ENCODE measurements at places on chromosomes 5 and 9.

- DNase-seq: no peak
These were observed 294.6 kb downstream of the GAS1 start for GRCh38 chr9:86652736-86653135.

GRCh38 chr5:154972476-154973080 lies 31.7 kb downstream of the MRPL22 start:
- peak; percentile 28 for DNase-seq

GRCh38 chr5:2779459-2779858 lies 28.0 kb upstream of the IRX2 start:
- DNase-seq: no peak

DNA sequence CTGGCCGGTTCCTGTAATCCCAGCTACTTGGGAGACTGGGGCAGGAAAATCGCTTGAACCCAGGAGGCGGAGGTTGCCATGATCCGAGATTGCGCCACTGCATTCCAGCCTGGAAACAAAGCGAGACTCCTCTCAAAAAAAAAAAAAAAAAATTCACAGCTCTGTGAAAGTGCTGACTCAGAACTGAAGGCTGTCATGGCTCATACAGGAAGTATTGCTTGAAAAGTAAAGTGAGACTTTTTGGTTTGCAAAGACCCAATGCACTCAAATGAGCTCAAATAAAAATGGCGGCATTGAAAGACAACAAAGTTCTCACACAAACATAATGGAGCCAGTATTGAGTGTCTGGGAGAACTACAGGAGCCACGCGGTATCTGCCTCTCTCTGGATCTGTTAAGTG lies 202.1 kb downstream of the FBXL7 start:
- no peak for DNase-seq

- no peak for DNase-seq
These were observed 68.4 kb downstream of the ANKRD33B start for GRCh38 chr5:10632110-10632761.

DNA sequence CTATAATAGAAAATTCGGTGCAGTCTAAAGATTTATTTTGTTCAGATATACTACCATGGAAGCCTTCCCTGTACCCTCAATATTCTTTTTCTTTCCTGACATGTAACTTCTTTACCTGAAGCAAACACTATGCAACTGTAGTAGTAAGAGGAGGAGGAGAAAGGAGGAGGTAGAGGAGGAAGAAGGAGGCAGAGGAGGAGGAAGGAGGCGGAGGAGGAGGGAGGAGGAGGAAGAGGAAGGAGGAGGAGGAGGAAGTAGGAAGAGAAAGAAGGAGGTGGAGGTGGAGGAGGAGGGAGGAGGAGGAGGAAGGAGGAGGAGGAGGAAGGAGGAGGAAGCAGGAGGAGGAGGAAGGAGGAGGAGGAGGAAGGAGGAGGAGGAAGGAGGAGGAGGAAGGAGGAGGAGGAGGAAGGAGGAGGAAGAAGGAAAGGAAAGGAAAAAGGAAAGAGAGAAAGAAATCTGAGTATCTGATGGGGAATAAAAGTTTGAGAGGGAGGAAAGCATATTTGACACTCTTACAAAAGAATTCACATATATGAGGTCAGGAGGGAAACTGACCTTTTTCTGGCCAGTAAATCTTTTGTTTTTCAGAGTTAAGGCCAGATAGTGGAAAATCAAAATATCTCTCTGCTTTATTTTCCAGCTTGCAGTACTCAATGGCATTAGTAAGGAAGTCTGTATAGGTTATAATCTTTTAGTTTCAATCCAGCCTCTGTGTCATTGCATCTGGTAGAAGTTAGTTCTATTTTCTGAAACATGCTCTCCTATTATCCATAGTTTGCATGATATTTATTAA lies 114.5 kb upstream of the LPAR1 start:
- no peak for DNase-seq

GRCh38 chr5:4640795-4641194 lies 499.3 kb upstream of the ADAMTS16 start:
- DNase-seq: no peak

- DNase-seq: peak; percentile 54
These were observed 86.5 kb upstream of the TNFAIP8 start for GRCh38 chr5:119269061-119269944.

- no peak for DNase-seq
These were observed 6.1 kb upstream of the PHF19 start for GRCh38 chr9:120882935-120883607.

GRCh38 chr5:76371960-76372322 lies 31.1 kb upstream of the IQGAP2 start:
- DNase-seq: no peak

- DNase-seq: no peak
These were observed 577.5 kb upstream of the WWC1 start for GRCh38 chr5:167713896-167714295.

GRCh38 chr5:145681686-145682085 lies 153.5 kb downstream of the PRELID2 start:
- DNase-seq: peak; percentile 45

- no peak for DNase-seq
These were observed 25.7 kb upstream of the KCNV2 start for GRCh38 chr9:2691626-2692025.

- DNase-seq: no peak
These were observed 82.2 kb downstream of the CACNA1B start for GRCh38 chr9:137959641-137960411.

DNA sequence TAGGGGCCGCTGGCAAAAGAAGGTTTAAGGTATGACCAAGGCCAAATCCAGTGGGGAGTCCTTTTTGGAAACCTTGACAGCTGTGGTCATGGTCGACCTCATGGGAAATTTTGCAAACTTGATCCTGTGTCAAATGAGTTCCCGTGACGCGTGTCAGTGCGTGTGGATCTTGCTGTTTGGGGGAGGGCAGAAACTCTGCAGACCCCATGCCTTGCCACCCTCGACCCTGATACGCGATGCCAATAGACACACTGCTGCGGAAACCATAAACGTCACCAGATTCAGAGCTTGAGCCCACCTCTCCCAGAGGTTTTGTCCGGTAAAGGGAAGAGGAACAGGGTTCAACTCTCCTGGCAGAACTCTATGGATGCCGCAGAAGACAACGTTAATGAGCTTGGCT lies 104.7 kb downstream of the ADAMTS2 start:
- DNase-seq: no peak

DNA sequence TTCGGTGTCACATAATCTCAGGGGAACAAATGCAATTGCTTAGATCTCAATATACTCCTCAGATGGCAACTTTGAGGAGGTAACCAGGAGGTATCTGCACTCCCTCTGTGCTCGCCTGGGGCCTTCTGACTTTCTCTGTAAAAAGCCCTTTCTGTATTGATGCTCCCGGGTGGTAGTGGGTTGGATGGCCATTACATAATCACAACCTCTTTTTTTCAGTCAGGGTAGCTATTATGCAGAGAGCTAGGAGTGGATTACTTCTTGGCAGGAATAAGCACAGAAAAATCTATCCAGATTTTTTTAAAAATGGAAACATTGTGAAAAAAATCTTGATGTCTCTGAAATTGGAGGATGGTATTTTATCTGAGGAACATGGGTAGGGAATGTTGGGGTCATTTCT lies 116.6 kb downstream of the SH3GL2 start:
- peak; percentile 64 for DNase-seq

- DNase-seq: no peak
These were observed 53.5 kb upstream of the PTPN3 start for GRCh38 chr9:109551651-109552050.

DNA sequence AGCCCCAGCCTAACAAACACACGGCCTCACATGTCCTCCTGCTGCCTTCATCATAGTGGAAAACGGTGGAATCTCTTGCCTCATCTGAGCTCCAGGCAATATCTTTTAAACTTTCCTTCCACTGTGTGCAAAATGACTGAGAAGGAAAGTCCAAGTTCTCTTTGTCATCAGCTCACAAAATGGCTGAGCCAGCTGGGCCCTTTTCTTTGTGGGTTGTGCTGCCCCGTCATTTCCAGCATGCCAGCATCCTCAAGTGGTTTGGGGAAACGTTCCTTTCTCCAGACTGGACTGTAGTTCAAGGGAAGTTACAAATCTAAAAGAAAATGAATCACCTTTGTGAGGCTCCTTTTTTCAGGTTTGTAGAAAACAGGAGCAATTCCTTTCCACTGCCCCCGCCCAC lies 171.1 kb upstream of the FSTL4 start:
- DNase-seq: no peak

- DNase-seq: no peak
These were observed 649.9 kb downstream of the IRX1 start for GRCh38 chr5:4245511-4245910.

GRCh38 chr9:137417161-137418021 lies 5.6 kb downstream of the EXD3 start:
- no peak for DNase-seq

- no peak for DNase-seq
These were observed 35.6 kb downstream of the ABHD17B start for GRCh38 chr9:71875345-71875744.

DNA sequence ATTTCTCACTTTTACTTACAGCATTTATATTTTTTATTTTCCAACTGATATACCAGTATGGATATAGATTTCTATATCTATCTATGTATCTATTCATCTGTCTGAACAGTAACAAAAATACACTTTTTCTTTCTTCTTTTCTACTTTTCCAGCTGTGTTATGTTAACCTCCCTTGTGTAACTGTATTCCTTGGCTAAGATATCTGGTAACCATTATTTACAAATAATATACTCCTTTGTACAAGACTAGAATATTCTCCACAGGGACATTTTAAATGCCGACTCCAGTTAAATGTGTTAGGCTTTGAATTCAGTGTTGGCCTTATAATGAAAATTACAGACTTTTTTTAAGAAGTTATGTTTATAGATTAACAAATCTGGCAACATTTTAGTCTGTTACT lies 168.7 kb downstream of the XRCC4 start:
- no peak for DNase-seq

GRCh38 chr9:4547016-4547415 lies 56.7 kb downstream of the SLC1A1 start:
- no peak for DNase-seq

- no peak for DNase-seq
These were observed 622.2 kb downstream of the ANXA1 start for GRCh38 chr9:73773896-73774295.

GRCh38 chr5:14944996-14945395 lies 73.4 kb upstream of the ANKH start:
- DNase-seq: peak; percentile 15

- no peak for DNase-seq
These were observed 26.3 kb upstream of the GABRP start for GRCh38 chr5:170757182-170757601.

DNA sequence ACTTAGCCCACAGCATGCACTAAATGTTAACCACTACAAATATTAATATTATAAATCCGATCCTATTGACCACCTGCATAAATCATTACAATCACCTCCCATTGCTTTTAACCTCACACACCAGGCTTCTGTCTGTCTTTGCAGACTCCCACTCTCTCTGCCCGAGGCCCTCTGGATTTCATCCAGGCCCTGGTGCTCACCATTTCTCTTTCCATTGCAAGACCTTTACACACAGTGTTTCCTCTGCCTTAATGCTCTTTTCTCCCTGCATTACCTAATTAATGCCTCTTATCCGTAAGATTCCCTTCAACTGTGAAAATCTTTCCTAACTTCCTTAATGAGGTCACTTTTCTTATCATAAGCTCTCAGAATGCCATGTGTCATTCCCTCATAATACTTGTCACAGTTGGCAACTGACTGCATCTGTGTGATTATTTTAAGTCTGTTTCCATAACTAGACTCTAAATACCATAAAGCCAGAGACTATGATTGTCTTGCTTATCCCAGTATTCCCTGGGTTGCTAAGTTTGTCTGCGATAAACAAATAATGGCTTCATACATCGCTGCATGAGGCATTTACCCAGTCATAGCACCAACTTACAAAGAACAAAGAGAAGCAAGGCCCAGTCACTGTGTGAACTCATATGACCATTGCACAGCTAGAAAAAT lies 155.1 kb downstream of the CCDC192 start:
- DNase-seq: no peak

GRCh38 chr9:109918339-109919163 lies 138.6 kb downstream of the PALM2AKAP2 start:
- DNase-seq: no peak

- no peak for DNase-seq
These were observed 13.9 kb upstream of the CTNNAL1 start for GRCh38 chr9:109027176-109027575.

GRCh38 chr9:115306865-115307264 lies 188.9 kb upstream of the TNC start:
- DNase-seq: no peak

- DNase-seq: no peak
These were observed 17.9 kb upstream of the GDNF start for GRCh38 chr5:37857696-37858095.

- DNase-seq: peak; percentile 65
These were observed 20.5 kb upstream of the NDST1 start for GRCh38 chr5:150487199-150488061.

Measured in cerebellar cortex (tissue), 1 donor.